Left forelimb (tissue), 1 donor: ENCODE measurements at places on chromosomes 11 and 22.

GRCh38 chr11:73177380-73177777 is 35.3 kb upstream of the FCHSD2 start:
- DNase-seq = no peak

DNA sequence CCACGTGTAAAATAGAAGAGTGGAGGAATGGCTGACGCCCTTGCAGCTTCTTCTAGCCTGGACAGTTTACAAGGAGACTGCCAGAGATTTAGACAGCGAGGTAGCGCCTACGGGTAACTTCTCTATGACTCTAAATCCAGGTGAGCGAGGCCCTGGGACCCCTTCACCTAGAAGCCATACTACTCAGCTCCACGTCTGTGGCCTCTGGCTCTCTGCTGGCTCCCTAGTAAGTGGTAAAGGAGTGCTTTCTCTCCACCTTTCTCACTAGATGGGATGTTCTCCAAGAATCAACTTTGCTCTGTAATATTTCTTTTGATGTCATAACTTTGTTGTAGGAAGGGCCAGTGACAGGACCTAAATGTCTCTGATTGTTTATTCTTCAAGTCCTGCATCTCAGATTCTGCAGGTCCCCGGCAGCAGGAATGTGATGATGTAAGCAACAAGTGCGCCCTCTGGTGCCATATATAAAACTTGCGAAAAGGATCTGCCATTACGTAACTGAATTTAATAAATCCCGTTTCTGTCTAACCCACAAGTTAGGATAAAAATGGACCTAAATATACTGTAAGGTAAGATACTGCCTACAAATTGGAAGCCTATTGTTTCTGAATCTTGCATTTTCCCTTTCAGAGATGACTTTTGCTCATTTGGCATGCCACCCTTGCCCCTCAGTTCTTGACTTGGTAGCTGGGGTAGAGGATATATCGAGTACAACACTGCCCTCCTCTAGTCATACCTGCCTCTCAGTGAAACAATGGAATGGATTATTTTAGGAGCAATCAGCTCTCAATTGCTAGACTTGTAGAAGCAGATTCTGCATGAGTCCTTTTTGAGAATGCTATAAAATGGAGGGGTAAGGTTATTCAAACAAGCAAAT is 11.0 kb upstream of the PTPN5 start:
- DNase-seq = no peak

GRCh38 chr11:128709402-128709801 is 15.5 kb downstream of the FLI1 start:
- DNase-seq = no peak

- DNase-seq = peak; percentile 72
Observed at GRCh38 chr11:112734207-112734606, 227.0 kb upstream of the NCAM1 start.

DNA sequence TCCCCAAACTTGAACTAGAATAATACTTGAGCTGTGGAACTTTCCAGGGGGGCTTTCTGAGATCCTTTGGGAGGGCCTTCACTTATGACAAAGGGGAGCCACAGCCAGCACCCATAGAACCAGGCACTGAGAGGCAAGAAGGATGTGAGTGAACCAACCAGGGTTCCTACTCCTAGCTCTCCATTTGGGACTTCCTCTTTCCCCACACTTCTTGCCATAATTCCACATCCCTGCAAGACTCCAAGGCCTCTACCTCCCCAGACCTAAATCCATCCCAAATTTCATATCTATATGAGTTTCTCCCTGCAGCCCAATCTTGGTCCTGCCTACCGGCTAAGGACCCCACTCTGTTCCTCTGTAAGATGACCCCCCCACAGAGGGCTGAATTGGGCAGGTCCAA is 31.5 kb downstream of the NRXN2 start:
- no peak for DNase-seq

- no peak for DNase-seq
Observed at GRCh38 chr11:25225078-25225477, 728.2 kb downstream of the LUZP2 start.

DNA sequence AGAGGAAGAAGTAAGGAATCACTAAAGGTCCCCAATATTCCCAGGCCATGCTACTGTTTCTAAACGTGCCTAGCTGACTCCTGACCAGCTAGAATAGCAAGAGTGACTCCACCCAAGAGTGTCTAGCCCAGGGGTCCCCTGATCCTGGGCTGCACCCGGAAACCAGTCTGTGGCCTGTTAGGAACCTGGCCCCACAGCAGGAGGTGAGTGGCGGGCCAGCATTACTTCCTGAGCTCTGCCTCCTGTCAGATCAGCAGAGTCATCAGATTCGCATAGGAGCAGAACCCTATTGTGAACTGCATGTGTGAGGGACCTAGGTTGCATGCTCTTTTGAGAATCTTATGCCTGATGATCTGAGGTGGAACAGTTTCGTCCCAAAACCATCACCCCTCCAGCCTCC is 2.0 kb downstream of the MMP20 start:
- DNase-seq = no peak

GRCh38 chr11:108402241-108402640 is 65.1 kb downstream of the C11orf65 start:
- no peak for DNase-seq

- DNase-seq = no peak
Observed at GRCh38 chr11:55342901-55343300, at the start of gene OR4A16. TSS of gene OR4A16 (plus strand) at chr11:55343201. CDS start at chr11:55343201, 0 bp downstream.
